Substantia nigra (tissue), 51 donors: ENCODE measurements at places on chromosomes 11 and 22.

DNA sequence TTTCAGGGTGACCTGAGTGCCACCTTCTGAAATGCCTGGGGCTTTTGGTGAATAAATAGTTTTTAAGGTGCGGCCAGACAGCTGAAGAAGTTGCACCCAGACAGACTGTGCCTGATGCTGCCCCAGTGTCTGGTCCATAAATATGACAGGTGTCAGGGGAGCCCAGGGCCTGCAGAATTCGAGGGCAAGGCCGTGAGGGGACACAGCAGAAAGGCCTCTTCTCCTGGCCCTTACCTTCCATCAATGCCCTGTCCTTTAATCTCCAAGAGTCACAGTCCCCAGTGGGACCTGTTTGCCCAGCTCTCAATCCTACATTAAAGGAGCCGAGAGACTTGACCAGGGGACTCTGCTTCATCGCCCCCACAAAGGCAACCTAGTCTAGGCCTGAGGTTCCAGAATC lies 45.7 kb downstream of the NAT10 start:
- no peak for DNase-seq

- DNase-seq = no peak
Observed at GRCh38 chr11:76728778-76729177, 54.4 kb upstream of the TSKU start.

- no peak for DNase-seq
Observed at GRCh38 chr11:115222218-115222862, 281.9 kb downstream of the CADM1 start.

GRCh38 chr11:70585236-70585545 lies 186.9 kb downstream of the CTTN start:
- no peak for DNase-seq

GRCh38 chr11:71440021-71440755 lies 8.0 kb downstream of the DHCR7 start:
- no peak for DNase-seq

- no peak for DNase-seq
Observed at GRCh38 chr22:26225207-26225606, 55.9 kb downstream of the SEZ6L start.

DNA sequence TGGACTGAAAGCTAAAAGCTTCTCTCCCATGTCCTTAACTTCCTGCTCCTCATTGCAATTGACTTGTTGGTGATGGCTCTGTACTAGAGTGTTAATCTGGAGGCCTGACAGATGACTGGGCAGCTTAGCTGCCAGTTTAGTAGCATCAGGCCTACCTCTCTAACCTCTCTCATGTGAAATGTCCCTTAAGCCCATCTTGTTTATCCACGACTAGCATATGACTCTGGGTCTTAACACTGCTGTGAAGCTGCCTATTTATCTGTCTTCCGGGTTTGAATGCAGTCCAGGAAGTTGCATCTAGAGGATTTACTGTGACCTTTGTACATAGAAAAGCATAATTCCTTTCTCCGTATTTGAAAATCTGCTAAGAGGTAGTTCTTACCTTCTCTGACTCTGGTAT lies 85.3 kb upstream of the HORMAD2 start:
- DNase-seq = no peak

DNA sequence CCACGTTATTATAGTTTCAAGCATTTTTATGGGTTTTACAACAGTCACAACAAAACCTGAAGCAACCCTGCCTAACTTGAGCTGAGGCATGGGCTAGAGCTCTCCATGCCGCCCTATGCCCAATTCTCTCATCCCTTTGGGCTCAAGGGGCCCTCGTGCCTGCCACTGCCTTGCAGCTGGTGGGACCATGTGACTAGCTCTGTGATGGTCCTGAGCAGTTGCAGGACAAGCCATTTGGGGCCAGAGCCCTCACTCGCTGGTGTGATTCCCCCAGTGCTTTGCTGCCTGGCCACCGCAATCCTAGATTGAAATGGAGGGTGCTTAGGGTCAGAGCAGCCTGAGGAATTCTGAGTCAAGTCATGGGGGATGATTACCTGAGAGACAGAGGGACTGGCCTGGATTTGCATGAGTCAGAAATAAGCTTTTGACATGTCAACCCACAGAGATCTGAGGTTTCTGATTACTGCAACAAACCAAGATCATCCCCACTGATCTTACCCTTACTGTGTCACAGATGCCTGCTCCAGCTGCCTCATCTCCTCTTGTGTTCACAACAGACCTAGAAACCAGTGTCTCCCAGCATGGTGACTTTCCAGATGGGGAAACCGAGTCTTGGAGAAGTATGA lies 323.7 kb downstream of the BRD1 start:
- DNase-seq = no peak

DNA sequence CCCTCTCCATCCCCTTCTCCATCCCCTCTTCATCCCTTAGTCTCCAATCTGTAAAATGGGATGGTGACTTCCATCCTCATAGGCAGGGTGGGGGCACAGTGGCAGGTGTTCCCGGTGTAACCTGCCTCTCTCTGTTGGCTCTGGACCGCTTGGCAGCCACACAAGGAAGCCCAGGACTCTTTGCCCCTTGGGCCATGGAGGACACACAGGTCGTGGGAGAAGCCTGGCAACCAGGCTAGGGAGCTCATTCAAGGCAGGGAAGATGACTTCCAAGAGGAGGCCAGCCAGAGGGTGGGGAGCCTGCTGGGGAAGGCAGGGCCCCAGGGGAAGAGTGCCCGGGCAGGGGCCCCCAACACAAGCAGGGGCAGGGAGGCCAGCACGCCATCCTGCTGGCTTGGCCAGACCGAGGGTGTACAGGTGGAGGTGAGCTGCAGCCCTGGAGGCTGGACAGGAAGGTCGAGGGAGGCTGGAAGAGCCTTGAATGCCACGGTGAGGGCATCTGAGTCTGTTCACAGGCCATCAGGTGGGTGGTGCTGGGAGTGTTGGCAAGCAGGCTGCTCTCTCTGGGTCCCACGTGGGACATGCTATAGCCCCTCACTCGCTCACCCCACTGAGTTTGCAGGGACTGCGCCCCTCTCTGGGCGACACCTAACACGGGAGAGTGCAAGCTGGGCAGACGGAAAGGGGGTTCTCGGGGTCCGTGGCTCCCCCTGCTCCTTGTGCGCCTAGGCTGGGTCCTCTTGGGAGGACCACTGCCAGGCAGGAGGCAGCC lies 15.5 kb upstream of the CTSD start:
- DNase-seq = no peak

DNA sequence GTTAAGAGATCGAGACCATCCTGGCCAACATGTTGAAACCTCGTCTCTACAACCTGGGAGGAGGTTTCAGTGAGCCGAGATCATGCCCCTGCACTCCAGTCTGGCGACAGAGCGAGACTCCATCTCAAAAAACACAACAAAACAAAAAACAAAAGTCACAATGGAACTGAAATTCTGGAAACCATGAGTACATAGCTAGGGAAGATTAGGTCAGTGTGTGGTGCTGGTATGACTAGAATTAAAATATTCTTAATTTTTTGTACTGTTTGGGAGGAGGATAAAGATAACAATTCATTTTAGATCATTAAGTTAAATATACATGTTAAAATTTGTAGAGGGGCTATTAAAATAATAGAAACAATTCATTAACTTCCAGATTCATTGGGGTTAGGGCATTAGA lies 344.4 kb downstream of the TBC1D22A start:
- DNase-seq = no peak

DNA sequence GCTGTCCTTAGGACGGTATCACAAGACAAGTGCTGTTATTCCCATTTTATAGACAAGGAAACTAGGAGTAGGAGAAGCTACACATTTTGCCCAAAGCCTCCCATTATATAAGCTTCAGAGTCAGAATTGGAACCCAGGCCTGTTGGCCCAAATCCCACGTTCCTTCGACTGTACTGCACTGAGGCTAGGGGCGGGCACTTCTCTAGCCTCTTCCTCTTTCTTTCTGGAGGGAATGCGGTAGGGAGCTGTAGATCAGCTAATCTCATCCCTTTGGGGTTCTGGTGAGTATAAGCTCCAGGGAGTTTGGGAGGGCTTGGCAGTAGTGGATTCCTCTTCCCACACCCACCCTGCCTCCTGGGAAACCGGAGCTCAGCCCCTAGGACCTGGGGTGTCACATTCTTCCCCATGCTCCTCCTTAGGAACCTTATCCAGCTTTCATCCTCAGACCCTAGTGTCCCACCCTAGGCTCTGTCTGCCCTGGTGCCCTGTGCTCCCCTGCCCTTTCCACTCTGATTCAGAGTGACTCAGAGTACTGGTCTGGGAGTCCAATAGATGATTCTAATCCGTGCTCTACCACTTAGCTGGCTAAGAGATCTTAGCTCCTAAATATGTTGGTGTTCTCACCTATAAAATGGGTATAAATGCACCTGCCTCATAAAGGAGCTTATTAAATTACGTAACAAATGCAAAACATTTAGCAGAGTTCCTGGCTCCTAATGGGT lies 29.3 kb downstream of the PHLDB1 start:
- DNase-seq = no peak

- no peak for DNase-seq
Observed at GRCh38 chr11:43797337-43797736, 83.3 kb upstream of the ALKBH3 start.

DNA sequence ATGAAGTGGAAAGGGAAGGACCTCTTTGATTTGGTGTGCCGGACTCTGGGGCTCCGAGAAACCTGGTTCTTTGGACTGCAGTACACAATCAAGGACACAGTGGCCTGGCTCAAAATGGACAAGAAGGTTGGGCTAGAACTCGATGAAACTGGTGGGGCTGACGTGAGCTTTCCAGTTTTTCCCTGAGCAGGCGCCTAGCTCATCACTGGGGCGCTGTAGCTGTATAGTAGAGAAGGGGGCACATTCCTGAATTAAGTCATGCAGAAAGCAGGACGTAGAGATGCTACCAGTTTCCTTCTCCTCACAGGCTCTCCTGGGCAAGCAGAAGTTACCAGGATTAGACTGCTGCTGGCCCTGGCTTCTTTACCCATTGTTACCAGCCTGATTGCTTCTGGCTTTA lies 33.3 kb downstream of the NF2 start:
- DNase-seq = no peak

DNA sequence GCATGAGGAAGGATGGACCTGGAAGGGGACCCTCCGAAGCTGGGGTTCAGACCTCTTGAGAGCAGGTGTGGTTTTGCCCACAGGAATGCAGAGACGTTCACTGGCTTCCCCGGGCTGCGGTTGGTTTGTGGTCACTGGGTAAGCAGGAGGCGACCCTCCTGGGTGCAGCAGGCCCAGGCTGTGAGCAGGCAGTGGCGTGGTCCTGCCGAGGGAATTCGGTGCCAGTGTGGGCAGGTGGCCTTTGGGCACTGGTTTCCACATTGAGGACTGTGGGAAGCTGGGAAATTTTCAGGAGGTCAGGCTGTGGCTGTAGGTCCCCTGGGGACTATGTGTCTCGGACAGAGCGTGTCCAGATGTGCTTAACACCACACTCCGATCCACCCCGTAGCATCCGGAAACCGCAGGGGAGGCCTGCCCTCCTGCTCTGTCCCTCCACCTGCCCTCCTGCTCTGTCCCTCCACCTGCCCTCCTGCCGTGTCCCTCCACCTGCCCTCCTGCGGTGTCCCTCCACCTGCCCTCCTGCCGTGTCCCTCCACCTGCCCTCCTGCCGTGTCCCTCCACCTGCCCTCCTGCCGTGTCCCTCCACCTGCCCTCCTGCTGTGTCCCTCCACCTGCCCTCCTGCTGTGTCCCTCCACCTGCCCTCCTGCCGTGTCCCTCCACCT lies 27.5 kb downstream of the TPCN2 start:
- no peak for DNase-seq

GRCh38 chr22:46762238-46763050 lies at the start of gene TBC1D22A:
Gene TBC1D22A (plus strand): TSS chr22:46762650. CDS start chr22:46762787, 137 bp downstream.
- DNase-seq = peak; percentile 70

DNA sequence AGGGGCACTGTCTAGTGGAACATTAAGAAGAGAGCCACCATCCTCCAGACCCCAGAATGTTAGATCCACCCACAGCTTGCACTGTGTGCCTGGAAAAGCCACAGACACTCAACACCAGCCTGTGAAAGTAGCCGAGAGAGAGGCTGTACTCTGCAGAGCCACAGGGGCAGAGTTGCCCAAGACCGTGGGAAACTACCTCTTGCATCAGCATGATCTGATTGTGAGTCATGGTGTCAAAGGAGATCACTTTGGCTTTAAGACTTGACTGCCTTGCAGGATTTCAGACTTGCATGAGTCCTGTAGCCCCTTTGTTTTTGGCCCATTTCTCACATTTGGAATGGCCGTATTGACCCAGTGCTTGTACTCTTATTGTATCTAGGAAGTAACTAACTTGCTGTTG lies 115.9 kb upstream of the CCDC179 start:
- no peak for DNase-seq

GRCh38 chr11:67281552-67282150 lies 7.5 kb upstream of the ANKRD13D start:
- DNase-seq = no peak

GRCh38 chr11:70574725-70575347 lies 176.5 kb downstream of the CTTN start:
- no peak for DNase-seq

GRCh38 chr22:46654927-46655595 lies 34.9 kb downstream of the GRAMD4 start:
- no peak for DNase-seq

GRCh38 chr11:40328890-40329614 lies 1130.4 kb downstream of the LRRC4C start:
- no peak for DNase-seq

GRCh38 chr11:17978553-17979287 lies 34.1 kb downstream of the SERGEF start:
- peak; percentile 32 for DNase-seq

DNA sequence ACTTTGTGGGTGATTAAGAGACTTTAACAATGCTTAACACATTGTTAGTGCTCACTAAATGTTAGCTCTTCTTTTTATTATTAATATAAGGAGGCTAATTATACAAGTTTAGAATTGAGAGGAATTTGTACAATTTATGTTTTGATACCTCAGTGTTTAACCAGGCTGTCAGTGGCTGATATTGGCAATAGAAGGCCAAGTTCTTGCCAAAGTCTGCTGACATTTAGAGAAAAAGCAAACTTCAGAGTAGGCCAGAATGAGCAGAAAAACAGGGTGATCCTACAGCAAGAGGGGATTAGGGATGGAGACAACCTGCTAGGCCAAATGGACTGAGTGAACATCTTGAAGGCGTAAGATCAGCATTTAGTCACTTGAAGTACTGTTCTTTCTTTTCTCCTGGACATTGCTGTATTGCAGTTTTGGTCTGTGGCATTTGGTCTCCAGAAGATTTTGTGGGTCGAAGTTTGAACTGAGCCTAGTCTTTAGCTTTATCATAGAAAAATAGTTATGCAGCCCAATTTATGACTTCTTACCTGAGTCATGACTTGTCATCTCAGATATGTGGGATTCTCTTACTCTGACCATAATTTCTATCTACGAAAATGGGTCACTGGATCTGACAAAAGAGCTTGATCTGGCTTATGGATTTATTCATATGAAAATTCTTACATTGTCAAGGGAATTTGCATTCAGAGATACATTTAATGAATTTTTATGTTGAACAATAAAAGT lies 9.0 kb downstream of the TRIM44 start:
- no peak for DNase-seq

GRCh38 chr11:132941024-132941646 lies 591.2 kb downstream of the OPCML start:
- DNase-seq = no peak

DNA sequence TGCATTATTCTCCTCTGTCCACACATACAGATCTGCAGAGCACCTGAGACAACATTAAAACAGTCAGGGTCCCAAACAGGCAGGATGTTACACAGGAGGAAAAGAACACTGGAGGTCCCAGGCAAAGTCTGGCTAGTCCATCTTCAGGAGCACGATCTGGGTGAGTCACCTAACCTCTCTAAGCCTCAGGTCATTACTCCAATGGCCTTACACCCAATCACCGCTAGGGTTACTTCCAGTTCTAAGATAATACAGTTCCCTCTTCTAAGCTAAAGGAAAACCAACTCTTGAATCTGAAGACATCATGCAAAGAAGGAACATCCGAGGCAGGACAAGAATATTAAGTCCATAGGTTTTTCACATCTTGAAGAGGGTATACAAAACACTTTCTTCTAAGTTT lies 24.5 kb downstream of the ASCC2 start:
- DNase-seq = no peak
